ENCODE measurements at places on chromosomes 1 and 21.

DNA sequence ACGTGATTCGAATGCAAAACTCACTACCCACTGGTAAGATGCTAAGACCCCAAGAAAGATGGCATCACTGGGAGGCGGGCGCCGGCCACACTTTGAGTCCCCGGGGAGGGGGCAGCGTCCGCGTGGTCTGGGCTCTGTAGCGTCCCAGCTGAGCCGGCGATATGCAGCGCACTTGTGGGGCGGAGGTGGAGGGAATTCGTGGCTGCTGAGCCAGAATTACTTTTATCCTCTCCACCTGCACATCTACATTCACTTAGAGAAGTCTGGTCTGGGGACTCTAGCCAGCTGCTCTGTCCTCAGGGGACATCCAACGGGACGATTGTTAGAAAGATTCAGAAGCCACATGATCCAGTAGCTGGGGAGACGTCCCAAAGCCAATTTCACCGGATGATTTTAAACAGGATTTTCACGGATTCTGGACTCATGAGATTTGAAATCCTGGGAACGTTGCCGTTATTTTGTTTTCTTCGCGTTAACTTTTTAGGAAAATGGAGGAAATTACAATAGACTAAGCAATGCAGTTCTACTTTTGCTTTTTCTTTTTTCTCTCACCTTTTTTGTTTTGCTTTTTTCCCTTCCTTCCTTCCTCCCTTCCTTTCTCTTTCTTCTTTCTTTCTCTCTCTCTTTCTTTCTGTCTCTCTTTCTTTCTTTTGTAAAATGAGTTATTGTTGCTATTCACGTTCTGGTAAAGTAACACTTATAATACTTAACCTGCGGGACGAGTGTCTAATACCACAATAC lies 1.3 kb downstream of the JAM2 start:
- DNase-seq = peak; percentile 1

DNA sequence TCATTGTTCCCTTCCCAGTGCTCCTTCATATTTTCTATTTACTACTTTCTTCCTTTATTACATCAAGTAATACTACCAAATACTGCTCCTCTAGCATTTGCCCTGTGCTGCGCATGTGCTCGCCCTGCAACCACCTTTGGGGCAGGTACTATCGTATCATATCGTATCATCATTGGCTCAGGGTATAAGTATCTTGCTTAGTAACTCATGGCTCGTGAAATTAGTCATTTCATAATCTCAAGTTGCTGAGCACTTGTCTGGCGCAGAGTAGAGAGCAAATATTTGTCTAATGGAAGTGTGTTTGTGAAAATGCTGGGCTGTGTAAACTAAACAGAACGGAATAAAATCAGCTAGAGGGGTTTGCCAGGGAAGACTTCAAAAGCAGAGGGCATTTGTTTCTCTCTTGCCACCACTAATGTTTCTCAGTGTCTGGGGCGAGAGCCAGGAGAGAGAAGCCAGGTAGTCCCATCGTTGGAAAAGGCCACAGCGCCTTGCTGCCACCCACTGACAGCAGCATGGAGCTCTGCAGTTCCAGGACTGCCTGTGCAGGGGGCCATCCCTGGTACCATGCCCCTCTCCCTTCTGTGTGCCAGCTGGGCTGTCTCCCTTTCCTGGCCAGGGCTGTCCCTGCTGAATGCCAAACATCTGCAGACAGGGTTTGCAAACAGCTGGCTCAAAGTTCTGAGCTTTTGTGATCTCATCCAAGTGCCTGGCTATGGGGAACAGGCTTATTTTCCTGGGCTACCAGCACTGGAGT lies 20.0 kb upstream of the CPT2 start:
- DNase-seq = no peak

- no peak for DNase-seq
These were observed 594.0 kb upstream of the RGS18 start for GRCh38 chr1:191564275-191564674.

DNA sequence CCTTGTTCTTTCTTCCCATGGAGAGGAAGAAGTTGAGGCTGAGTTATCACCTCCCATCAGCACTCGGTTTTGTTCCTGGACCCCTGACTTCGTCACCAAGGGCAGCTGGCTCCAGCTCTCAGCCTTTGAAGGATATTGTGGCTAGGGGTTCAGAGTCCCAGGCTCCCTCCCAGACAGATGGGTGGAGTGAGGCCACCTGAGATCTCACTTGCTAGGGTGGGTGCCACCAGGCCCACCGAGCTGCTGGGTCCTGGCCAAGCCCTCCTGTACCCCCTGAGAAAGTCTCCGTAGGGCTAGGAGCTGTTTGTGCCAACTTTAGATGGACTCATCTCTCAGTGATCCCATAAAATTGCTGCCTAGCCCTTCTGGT lies 6.9 kb downstream of the MX2 start:
- no peak for DNase-seq

DNA sequence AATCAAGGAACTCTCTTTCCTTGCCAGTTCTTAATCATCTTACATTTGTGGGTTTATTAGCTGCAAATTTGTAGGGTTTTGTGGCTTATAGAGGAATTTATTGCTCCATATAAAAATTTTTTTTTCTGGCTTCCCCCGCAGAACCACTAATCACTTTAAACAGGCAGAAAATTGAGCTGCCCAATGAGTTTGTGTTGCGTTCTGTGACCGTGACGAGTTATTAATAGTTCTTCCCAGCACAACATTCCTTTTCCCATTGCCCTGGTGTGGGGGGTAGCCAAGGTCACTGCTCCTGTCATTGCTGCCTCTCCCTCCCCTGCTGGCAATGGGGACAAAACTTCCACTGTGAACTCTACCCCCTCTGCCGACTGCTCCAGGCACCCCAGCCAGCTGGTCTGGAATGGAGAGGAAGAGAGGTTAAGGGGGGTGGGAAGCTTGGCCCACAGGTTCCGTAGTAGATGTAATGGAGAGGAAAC lies 55.1 kb downstream of the UBE2T start:
- no peak for DNase-seq

GRCh38 chr1:184425449-184426277 lies 38.8 kb downstream of the C1orf21 start:
- no peak for DNase-seq

- DNase-seq = no peak
These were observed 109.4 kb downstream of the RGL1 start for GRCh38 chr1:183914276-183914675.

GRCh38 chr1:29631836-29632805 lies 395.8 kb downstream of the PTPRU start:
- DNase-seq = no peak

GRCh38 chr1:17926906-17927305 lies 171.8 kb downstream of the ACTL8 start:
- no peak for DNase-seq

DNA sequence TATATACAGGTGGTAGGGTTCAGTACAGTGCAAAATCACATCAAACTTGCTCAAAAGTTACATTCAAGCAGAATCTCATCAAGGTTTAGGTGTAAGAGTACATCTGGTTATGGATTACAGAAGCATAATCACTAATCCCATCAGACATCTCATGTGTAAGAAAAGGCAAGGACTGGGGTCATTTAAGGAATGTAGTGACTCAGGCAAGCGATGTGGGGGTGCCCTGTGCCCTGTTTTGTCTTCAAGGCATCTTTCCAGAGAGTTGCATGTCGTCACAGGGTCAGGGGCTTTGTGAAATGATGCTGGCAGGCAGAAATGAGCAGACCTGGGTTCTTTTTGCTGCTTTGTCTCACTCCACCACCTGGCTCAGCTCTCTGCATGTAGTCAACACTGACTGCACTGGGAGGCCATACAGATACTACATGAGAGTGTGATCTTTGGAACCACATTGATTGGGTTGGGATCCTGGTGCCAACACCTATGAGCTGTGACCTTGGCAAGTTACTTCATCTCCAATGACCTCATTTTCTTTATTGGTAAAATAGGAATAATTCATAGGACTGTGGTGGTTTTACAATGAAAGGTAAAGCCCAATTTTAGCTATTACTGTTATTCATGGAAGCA lies 8.2 kb upstream of the HHIPL2 start:
- no peak for DNase-seq

- no peak for DNase-seq
These were observed 78.3 kb upstream of the KCNK2 start for GRCh38 chr1:215004121-215004827.

DNA sequence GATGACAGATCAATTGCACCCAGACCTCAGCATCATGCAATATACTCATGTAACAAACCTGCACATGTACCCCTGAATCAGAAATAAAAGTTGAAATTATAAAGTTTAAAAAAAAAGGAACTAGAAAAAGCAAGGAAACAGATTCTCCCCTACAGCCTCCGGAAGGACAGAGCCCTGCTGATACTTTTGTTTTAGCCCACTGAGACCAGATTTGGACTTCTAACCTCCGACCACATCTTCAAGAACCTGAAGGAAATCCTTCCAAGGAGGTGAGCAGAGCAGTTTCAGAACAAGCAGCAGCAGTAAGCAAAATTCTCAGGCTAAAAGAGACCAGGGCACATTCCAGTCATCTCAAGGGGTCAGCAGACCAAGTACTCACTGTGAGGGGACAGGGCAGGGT lies 54.5 kb downstream of the TM2D1 start:
- DNase-seq = no peak

DNA sequence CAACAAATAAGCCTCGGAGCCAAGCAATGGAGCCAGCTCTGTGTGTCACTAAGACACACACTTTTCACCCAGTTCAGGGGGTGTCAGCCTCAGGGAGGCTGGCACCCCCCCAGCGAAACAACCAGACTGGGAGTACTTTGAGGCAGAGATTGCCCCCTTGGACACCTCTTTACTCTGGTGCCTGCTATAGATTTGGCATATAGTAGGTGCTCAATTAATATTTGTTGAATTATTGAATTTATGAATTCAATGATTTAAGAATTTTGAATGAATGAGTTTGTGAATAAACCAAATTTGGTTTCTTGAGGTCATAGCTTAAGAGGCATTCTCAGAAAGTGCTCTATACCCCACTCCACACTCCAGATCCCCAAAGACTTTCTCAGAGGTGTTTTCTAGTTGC lies 70.3 kb downstream of the OLIG1 start:
- DNase-seq = no peak

DNA sequence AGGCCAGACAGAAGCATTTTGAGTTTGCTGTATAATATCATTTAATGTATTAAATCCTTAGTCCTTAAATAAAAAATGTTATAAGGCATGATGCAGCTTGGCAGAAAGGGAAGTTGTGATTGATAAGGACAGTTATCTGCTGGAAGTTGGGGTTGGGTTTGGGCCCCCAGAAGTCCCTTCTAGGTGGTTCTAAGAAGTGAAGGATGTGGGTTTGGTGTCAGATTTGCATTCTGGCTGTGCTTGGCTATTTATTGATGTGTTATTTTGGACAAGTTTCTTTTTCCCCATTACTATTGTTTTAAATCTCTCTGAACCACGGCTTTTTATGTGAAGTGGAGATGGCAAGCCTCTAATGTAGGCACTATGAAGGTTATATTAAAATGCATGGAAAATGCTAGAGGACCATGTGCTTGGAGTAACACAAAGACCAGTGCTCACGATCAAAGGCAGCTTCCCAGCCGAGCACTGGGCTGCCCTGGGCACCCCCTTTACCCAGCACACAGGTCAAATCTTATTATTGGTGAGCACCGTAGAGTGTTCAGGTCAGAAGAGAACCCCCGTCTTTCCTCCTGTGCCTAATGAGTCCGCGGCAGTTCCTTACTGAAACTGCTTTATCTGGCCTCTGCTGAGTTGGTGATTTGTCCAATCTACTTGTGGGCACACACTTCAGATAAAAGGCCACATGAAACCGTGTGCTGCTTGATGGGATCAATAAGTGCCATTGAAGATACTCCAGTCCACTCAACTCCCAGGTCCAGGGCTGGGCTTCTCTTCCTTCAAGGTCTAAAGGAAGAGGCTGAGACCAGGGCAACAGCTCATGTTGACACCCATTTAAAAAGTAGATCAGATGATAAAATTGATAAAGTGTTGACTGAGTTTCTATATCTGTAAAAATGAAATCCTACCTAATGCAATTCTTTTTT lies 212.0 kb downstream of the PRDM2 start:
- DNase-seq = no peak

DNA sequence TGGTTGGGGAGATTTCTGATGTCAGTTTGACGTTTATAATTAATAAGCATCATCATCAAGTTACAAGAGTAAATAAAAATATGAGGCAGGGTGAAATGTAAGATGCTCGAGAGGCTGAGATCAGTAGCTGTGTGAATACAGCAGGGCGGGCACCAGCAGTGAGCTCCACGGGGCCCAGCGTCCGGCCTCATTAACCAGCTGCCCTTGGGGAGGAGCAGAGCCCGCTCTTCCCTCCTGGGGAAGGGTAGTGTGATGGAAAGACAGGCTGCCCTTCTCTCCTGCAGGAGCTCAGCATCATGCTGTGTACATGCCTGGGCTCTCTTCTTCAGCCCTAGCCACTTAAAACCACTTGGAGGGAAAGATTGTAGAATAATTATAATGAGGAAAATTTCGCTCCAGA lies 23.4 kb downstream of the PDE9A start:
- no peak for DNase-seq

DNA sequence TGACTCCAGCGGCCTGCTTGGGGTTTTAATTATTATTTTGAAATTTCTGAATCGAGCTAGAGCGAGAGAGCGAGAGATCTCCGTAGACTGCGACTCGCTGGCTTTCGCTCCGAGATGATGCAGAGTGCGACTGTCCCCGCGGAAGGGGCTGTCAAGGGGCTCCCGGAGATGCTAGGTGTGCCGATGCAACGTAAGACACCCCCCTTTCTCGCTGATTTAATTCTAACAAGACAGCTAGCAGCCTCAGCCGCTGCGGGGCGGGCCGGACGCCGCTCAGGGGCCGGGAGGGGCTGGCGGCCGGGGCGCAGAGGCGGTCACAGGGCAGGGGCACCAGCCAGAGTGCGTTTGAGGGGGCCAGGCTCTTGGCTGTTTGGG lies 339 bp downstream of the LHX4 start:
- no peak for DNase-seq

DNA sequence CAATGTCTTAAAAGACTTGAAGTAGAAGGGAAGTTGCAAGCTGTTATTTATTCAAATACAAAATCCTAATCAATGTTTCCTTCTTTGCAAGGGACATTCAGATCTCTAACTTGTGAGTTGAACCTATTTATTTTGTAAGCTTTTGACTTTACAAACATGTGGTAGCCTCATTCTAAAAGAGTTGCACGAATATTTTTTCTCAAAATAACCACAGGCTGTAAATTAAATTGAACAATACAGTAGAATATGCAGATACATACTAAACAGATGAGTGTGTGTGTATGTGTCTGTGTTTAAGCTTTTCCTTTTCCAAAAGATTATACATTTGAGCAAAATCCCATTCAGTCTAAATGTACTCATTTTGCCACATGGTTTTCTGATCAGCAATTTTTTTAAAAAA lies 4.8 kb upstream of the DYNLT5 start:
- no peak for DNase-seq

DNA sequence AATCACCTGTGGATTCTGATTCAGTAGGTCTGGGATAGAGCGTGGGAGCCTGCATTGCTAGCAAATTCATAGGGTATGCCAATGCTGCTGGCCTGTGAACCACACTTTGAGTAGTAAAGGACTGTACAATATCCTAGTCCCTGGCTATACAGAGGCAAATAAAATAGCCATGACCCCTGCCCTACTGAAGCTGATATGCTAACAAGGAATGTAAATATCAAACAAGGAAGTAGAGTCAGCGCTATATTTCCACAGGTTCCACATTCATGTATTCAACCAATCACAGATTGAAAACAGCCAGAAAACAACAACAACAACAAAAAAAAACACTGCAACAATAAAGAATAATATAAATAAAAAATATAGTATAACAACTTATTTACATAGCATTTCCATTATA lies 77.8 kb downstream of the TM2D1 start:
- DNase-seq = no peak

GRCh38 chr1:187415065-187415464 lies 586.3 kb downstream of the PLA2G4A start:
- DNase-seq = no peak

- DNase-seq = no peak
These were observed 64.1 kb downstream of the RPAP2 start for GRCh38 chr1:92362970-92363369.
